Tongue (tissue), 3 donors: ENCODE measurements at places on chromosomes 12 and 14. TPM values are rescaled to one million over a fixed set of nuclear protein-coding genes. Genes with fewer than 3 reads are reported as not detected.

Gene ANKS1B
- total RNA-seq, result 16.5 TPM

Gene SRGAP1
- total RNA-seq, result 6.1 TPM

Gene NR1H4
- 0.92 TPM for total RNA-seq

Gene HOXC6
- total RNA-seq, result not detected

Gene CCDC177
- 0.21 TPM for total RNA-seq

Gene DIO2
- 71.7 TPM for total RNA-seq

Gene ETV6
- 11.9 TPM for total RNA-seq

Gene TMEM119
- total RNA-seq, result 42.0 TPM

Gene SLCO1B3
- 0.10 TPM for total RNA-seq

Gene TEX22
- total RNA-seq, result not detected

Gene FBXO34
- 40.7 TPM for total RNA-seq

Gene SERPINA3
- 1.5 TPM for total RNA-seq

Gene TEX52
- total RNA-seq, result not detected

Gene ANKRD33
- total RNA-seq, result not detected

Gene TMBIM4
- 107 TPM for total RNA-seq

Gene NFE2
- 4.3 TPM for total RNA-seq

Gene TSPAN19
- total RNA-seq, result not detected

Gene CLEC2D
- 12.4 TPM for total RNA-seq

Gene B4GALNT3
- 14.0 TPM for total RNA-seq

Gene BICD1
- 14.0 TPM for total RNA-seq

Gene LMNTD1
- total RNA-seq, result not detected

Gene CMA1
- total RNA-seq, result not detected

Gene SLC4A8
- total RNA-seq, result 1.2 TPM

Gene FGF6
- 50.7 TPM for total RNA-seq

Gene BATF
- not detected for total RNA-seq

Gene TTC7B
- total RNA-seq, result 23.9 TPM

Gene CD163L1
- total RNA-seq, result 6.1 TPM

Gene OTX2
- total RNA-seq, result 0.10 TPM

Gene ENDOU
- 16.4 TPM for total RNA-seq

Gene RIMBP2
- 0.62 TPM for total RNA-seq

Gene EXOC5
- total RNA-seq, result 80.6 TPM

Gene PRH2
- total RNA-seq, result 335 TPM

Gene DYRK2
- total RNA-seq, result 79.9 TPM
